ENCODE measurements at places on chromosomes 5 and 9.

DNA sequence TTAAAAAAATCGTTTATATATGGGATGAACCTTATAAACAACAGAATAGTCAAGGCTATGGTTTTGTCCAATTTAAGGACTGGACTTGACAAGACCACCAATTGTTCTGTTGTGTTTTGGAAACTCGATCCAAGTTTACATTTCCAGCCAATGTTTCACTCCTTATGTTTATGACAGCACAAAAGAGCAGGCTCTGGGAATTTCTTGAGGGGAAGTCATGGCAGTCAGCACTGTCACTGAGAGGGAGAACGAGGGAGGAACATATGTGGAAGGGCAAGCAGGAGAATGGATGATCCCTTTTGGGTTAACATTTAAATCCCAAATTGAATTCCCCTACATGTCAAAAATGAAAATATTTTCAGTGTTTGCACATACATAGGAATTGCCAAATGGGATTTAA lies 292.5 kb downstream of the MARCHF11 start:
- H3K4me3 ChIP-seq: no peak overlapping the region
- no peaks in the 10 kb centered on the region for H3K36me3 ChIP-seq
- no peak overlapping the region for H3K27ac ChIP-seq
- no peaks in the 10 kb centered on the region for H3K4me1 ChIP-seq

GRCh38 chr9:2876726-2877125 lies 32.8 kb upstream of the PUM3 start:
- no peak overlapping the region for H3K27ac ChIP-seq
- no peak for DNase-seq
- H3K4me1 ChIP-seq: no peaks in the 10 kb centered on the region
- peaks cover 20% of the 10 kb centered on the region for H3K27me3 ChIP-seq
- H3K36me3 ChIP-seq: no peaks in the 10 kb centered on the region

DNA sequence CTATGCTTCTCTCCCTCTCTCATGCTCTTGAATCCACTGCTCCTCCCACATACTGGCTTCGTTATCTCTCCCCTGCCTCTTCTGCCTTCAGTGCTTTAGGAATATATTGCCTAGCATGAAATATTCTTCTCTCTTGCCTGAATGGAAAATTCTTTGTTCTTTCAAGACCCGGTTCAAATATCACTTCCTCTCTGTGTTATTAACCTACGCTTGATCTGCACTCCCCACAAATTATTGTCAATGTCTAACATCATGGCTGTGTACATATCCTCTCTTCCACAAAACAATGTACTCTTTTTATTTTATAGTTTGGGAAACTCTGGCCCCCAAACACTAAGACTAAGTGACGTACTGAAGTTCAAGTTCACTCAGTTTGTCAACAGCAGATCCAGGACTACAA lies 211.0 kb downstream of the SEC61B start:
- H3K27me3 ChIP-seq: no peaks in the 10 kb centered on the region
- H3K36me3 ChIP-seq: no peaks in the 10 kb centered on the region
- no peak overlapping the region for H3K4me3 ChIP-seq
- peaks cover 21% of the 10 kb centered on the region for H3K4me1 ChIP-seq
- DNase-seq: no peak
- H3K27ac ChIP-seq: peak overlapping the region; percentile 47

DNA sequence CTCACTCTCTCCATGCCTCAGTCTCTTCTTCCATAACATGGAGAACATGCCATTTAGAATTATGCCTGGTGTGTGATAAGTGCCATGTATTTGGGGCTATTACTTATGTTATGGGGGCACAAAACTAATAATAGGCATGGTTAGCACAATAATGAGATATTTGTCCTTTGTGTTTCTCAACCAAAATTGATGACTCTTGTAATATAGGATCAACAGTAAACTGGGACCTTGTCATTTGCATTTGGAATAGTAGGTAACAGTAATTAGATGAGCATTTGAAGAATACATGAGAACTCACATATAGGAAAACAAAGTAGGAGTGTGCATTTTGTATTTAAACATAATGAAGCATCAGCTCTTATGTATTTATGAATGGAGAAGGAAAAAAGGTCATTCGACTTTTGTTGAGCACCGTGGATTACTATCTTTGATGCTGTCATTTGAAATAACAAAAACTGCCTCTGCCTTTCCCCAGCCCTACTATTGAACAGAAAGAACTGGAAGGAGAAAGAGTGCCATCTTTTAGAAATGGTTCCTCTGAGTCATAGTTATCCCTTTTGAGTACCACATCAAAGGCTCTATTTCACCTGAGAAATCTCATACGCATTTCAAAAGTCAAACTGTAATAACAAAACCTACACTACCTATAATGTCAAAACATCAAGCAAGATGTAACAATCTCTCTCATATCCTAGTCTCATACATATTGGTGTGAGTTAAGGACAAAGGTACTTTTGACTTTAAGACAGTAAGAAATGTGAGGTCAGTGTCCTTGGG lies 655.2 kb downstream of the PDE4D start:
- H3K36me3 ChIP-seq: no peaks in the 10 kb centered on the region
- H3K27me3 ChIP-seq: peaks cover 12% of the 10 kb centered on the region
- DNase-seq: no peak
- peaks cover 23% of the 10 kb centered on the region for H3K4me1 ChIP-seq
- no peak overlapping the region for H3K4me3 ChIP-seq

- no peaks in the 10 kb centered on the region for H3K36me3 ChIP-seq
- no peak overlapping the region for H3K4me3 ChIP-seq
- peaks cover 6% of the 10 kb centered on the region for H3K4me1 ChIP-seq
- H3K27me3 ChIP-seq: peaks cover 9% of the 10 kb centered on the region
- DNase-seq: no peak
- no peak overlapping the region for H3K27ac ChIP-seq
Measured at GRCh38 chr5:36414869-36415282, 113.2 kb upstream of the RANBP3L start.

DNA sequence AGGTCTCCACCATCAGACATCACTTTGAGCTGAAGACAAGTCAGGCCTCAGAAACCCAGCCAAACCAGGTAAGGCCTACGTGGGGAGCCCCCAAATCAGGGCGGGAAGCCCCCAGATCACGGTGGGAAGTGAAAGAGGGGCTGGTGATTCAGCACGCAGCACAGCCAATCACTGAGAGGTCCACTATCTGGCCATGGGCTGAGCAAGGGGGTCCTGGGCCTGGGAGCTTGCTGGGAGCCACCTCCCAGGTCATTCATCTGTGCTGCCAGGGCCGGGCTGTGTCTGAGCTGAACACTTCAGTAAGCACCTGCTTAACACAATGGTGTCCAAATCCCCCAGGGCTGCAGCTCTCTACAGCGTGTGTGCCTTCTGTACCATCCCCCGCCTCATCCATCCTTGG lies 15.5 kb downstream of the MED10 start:
- H3K4me3 ChIP-seq: no peak overlapping the region
- no peak overlapping the region for H3K27ac ChIP-seq
- DNase-seq: no peak
- no peaks in the 10 kb centered on the region for H3K27me3 ChIP-seq

GRCh38 chr9:31255211-31255610 lies 1129.2 kb upstream of the ACO1 start:
- no peaks in the 10 kb centered on the region for H3K36me3 ChIP-seq
- H3K4me1 ChIP-seq: peaks cover 8% of the 10 kb centered on the region
- no peak for DNase-seq

GRCh38 chr5:142149363-142149762 lies 40.8 kb downstream of the NDFIP1 start:
- H3K36me3 ChIP-seq: peaks cover 49% of the 10 kb centered on the region
- H3K27ac ChIP-seq: no peak overlapping the region
- no peak overlapping the region for H3K4me3 ChIP-seq
- DNase-seq: no peak
- no peaks in the 10 kb centered on the region for H3K4me1 ChIP-seq

DNA sequence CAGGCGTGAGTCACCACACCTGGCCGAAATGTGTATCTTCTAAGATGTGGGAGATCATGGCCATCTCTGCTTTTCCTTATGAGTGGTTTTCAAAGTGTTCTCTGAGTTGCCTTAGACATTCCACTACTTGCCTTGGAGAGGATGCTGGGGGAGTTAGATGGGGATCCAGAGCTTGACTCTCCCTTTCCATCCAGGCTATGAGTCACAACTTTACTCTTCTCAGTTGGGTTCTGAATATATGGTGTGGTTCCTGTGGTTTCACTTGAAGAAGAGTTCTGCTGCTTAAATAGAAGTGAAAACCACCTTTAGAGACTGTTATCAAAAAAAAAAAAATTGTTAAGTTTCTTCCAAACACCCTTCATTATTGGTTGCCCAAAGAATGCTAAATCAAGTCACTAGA lies 217.6 kb downstream of the ZNF608 start:
- no peaks in the 10 kb centered on the region for H3K36me3 ChIP-seq
- no peak overlapping the region for H3K4me3 ChIP-seq
- peaks cover 9% of the 10 kb centered on the region for H3K4me1 ChIP-seq
- DNase-seq: no peak

GRCh38 chr9:73219985-73220626 lies 68.4 kb downstream of the ANXA1 start:
- H3K27me3 ChIP-seq: peaks cover 49% of the 10 kb centered on the region
- peak overlapping the region; percentile 93 for H3K27ac ChIP-seq
- no peak overlapping the region for H3K4me3 ChIP-seq
- no peaks in the 10 kb centered on the region for H3K36me3 ChIP-seq
- peak; percentile 38 for DNase-seq

DNA sequence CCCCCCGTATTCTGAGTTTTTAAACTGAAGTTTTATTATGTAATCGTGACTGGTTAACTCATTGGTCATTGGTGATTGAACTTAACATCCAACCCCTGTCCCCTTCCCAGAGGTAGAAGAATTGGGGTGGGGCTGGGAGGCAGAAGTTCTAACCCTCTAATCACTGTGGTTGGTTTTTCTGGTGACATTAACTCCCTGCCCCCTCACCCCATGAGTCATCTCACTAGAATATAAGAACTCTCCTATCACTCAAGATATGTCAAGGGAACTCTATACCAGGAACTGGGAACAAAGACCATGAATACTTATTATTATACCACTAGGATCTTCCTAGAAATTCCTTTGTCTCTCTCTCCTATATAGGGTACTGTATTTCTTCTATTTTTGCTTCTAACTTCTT lies 52.3 kb upstream of the CAVIN4 start:
- peaks cover 2% of the 10 kb centered on the region for H3K36me3 ChIP-seq
- no peak overlapping the region for H3K27ac ChIP-seq
- no peak overlapping the region for H3K4me3 ChIP-seq
- no peak for DNase-seq

- no peak overlapping the region for H3K27ac ChIP-seq
- peaks cover 3% of the 10 kb centered on the region for H3K27me3 ChIP-seq
- peaks cover 8% of the 10 kb centered on the region for H3K4me1 ChIP-seq
- no peak overlapping the region for H3K4me3 ChIP-seq
- no peaks in the 10 kb centered on the region for H3K36me3 ChIP-seq
Measured at GRCh38 chr9:34385561-34386230, 9.0 kb upstream of the MYORG start.

Measured in activated naive CD8-positive, alpha-beta T cell treated with anti-CD3 and anti-CD28 coated beads, Interleukin-2, amount 50 U/mL, for 24 hours (primary cell).